Inflammatory macrophage treated with lipopolysaccharide for 4 hours (primary cell): ENCODE measurements at places on chromosomes 2 and 18.
A peak's percentile ranks its signal among the peaks of the same experiment; 100 is the strongest.

DNA sequence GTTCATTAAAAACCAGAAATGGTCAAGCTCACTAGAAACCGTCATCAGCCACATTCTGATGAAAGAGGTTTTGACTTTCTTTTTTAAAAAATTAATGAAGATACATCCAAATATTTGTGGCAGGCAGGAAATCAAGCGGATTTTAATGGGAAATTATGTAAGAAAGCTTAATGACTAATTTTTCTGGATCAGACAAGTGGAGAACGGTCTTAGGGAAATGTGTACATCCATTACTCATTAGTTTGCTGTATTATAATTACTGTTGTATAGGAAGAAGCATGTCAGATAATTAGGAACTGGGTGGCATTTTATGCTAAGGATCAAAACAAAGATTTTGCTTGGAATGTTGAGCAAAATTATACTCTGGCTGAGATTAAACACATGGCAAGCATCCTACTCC lies 39.4 kb downstream of the AGAP1 start:
- DNase-seq: no peak

DNA sequence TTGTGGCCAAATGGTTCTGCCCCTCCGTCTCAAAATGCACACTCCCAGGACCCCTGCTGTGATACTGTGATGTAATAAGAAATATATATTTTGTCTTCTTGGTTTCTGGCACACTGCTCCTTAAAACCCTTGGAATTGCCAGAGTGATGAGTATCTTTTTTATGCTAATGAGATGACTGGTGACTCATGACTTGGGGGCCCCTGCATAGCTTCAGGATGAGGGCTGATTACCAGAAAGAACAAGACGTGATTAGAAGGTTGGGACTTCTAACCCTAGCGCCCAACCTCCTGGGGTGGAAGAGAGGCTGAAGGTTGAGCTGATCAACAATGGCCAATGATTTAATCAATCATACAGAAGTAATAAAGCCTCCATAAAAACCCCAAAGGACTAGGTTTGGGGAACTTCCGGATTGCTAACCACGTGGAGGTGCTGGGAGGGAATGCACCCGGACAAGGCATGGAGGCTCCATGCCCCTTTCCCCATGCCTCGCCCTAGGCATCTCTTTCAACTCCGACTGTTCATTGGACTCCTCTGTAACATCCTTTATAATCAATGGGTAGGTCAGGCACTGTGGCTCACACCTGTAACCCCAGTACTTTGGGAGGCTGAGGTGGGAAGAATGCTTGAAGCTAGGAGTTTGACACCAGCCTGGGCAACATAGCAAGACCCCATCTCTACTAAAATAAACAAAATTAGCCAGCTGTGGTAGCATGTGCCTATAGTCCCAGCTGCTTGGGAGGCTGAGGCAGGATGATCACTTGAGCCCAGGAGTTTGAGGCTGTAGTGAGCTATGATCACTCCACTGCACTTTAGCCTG lies 89.1 kb downstream of the HS1BP3 start:
- DNase-seq: no peak

- DNase-seq: no peak
Observed at GRCh38 chr2:201872591-201872990, 66.3 kb downstream of the CDK15 start.

DNA sequence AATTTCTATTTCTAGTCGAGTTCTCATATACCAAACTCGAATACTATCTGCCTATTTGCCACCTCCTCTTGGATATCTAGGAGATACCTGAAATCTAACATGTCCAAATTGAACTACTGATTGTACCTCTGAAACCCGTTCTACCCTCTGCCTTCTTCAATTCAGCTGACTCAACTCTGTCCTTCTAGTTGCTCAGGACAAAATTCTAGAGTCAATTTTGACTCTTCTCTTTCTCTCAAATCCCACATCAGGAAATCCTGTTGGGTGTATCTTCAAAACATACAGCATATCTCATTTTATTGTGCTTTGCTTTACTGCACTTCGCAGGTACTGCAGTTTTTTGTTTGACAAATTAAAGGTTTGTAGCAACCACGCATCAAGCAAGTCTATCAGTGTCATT lies 137.8 kb downstream of the ZAP70 start:
- DNase-seq: no peak

DNA sequence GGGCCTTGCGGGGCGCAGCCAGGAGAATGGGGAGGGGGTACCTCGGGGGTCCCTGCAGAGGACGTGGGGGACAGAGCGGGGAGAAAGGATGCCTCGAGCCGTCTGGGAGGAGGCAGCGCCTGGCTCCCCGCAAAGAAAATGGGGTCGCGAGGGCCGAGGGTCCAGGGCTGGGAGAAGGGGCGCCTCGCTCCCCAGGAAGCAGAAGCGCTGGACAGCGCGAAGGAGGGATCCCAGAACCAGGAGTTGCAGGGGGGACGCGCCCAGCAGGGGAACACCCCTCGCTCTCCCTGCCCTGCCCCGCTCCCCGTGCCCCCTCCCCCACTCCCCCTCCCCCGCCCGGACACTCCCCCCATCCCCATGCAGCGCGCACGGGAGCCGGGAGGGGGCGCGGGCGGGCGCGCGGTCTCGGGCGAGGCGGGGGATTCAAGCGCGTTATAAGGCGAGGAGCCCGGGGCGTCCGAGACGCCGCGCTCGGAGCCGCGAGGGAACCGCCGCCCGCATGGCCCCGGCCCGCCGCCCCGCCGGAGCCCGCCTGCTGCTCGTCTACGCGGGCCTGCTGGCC lies at the start of gene ERFE:
ERFE (plus strand) TSS at position 462 of the 562 bp plus-strand sequence; CDS start at position 500, 38 bp downstream.
- DNase-seq: peak; percentile 29

- no peak for DNase-seq
Observed at GRCh38 chr2:205535001-205535400, 147.3 kb upstream of the NRP2 start.

GRCh38 chr2:199902486-199903110 lies 8.5 kb upstream of the C2orf69 start:
- DNase-seq: no peak

DNA sequence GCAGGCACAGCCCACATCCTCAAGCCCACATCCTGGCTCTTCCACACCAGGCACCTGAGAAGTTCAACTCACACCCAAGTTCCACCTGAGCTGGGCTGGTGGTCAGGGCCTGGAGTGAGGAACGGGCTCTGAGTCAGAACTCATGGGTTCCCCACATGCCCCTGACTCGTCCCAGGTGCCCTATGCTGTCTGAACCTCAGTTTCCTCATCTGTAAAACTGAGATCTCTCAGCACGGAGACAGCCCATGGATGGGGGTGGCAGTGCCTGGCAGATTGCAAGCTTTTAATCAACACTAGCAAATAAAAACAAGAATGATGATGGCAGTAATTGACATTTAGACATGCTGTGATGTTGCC lies 307.8 kb downstream of the NDUFA10 start:
- DNase-seq: no peak

- no peak for DNase-seq
Observed at GRCh38 chr2:133362061-133362476, 206.2 kb downstream of the NCKAP5 start.
